ENCODE measurements at places on chromosomes 2 and 18.

- DNase-seq, result no peak
Observed at GRCh38 chr18:46362533-46362932, 258.3 kb downstream of the HAUS1 start.

DNA sequence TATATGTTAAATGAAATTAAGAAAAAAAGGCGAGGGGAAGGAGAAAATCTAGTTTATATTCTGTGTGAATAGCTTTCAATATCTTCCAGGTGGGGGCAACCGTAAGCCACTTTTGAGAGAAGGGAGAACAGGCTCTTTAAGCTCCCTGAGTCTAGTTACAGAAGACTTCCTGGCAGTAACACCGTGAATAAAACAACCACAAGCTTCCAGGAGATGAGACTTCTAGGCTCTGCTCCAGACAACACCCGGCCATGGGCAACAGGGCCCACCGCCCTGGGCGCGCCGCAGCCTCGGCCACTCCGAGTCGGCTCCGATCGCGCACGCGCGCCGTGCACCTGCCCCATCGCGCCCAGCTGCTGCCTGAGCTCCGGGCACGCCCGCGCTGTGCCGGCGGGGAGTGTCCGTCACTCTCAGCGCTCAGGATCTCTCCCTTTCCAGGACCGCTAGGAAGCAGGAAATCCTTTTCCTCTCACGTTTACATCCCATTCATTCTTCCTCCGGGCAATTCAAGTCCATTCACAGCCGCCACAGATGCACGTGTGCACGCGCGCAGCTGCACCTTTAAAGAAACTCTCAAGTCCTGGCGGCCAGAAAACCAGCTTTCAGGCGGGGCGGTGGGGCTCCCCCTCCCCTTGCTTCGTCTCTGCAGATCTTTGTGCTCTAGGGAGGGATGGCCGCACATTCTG, 19.4 kb upstream of the PAX3 start:
- peak; percentile 81 for DNase-seq

DNA sequence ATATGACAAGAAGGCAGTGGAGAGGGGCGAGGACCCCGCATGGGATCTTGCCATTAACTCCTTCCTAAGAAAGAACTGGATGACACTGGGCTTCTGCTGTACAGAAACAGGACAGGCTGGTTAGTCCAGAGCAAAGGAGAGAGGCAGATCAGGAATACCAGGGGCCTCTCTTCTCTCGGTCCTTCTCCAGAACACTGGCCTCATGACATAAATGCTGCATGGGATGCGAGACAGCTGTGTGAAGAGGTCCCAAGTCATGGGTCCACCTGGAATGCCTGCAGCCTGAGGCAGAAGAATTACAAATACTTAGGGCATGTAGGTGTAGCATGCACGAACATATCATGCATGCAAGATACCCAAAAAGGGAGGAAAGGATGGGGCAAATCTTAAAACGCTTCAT, 9.1 kb downstream of the MBOAT2 start:
- no peak for DNase-seq

DNA sequence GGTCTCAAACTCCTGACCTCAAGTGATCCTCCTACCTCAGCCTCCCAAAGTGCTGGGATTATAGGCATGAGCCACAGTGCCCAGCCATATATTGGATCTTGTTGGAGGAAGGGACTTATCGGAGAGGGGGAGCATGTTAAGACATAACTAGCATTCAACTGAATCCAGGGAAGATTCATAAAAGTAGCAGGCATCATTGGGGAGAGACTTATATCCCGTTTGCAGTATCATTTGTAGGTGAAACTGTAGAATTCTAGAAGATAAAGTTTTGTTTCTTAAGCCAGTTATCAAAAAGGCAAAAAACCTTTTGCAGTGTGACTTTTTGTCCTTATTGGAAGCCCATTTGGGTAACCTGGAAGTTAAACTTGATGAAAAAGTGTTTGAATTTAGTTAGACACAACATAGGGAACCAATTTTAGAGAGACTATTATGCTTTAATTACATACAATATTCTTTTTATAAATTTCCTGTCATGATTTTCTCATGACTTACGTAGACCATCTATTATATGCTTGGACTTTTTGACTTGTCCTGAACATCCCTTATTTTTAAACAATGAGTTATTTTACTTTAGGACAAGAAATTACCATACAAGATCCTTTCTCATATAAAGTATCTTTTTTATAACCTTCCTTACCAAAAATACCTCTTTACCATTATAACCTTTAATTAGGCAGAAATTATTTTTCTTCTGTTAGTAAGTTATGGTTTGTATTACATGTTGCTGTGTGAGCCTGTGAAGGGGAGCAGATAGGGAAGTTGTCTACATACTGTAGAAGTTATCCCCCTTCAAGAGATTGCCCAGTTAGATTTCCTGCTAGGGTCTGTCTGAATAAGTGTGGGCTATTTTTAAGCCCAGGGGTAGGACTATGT, 20.3 kb downstream of the RAB3GAP1 start:
- DNase-seq, result no peak

GRCh38 chr18:77708826-77709506, 459.3 kb downstream of the GALR1 start:
- no peak for DNase-seq

- no peak for DNase-seq
Observed at GRCh38 chr18:3652380-3653262, 202.6 kb downstream of the TGIF1 start.

DNA sequence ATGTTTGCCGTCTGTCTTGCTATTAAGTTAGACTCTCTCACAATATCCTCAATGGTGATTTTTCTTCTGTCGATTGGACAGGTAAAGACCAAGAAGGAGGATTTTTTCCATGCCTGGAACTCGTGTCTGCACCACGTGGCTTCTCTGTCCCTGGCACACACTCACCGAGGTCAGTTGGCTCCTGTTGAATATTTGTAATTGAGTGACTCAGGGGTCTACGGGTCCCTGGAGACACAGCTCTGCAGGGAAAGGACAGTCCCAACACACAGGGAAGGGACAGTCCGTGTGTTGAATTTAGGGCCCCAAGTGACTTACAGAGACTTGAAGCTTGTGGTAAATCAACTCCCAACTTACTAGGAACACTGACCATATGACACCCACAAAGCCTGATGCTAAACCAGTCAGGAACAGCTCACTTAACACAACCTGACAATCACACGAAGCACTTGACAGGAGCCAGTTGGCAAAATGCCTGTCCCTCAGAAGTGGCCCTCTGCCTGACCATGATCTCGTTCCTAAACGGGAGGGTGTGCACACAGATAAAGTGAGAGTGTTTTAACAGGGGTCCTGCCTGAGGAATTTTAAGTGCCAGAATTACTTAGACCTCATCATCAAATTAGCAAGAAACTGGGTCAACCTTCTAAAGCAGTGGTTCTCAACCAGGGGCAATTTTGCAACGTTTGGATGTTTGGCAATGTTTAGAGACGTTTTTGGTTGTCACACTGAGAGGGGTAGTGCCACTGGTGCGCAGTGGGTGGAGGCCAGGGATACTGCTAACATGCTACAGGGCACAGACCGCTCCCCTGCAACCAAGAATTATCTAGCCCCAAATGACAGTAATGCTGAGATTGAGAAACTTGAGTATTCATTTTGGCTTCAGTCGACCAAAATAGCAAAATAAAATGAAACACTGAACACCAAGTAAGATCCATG, 88.9 kb upstream of the BCL2L11 start:
- DNase-seq, result no peak

DNA sequence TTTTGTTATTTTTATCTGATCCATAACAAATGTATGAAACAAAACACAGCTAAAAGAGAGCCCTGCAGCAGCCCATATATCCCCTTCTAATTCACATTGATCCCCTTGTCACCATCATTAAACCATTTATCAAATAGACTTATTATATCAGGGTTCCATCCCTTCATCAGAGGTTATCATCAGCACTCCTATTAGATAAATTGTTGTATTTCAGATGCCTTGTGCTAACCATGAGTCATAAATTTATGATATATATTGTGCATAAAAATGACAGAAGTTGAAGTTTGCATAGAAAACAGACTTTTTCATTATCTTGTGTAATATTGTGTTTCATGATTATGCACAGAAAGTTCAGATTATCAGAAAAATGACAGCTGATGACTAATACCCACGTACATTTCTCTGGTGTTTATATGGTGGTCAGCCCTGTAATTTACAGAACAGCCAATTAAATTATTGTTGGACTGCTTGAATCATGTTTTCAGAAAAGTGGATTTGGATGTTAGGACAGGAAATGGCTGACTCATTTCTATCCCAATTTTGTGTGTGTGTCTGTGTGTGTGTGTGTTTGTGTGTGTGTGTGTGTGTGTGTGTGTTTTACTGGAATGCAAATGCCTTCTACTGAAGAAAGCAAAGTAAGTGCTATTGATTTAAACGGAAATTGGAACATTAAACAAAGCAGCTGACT, 80.9 kb downstream of the PPP1R1C start:
- DNase-seq, result no peak

- DNase-seq, result no peak
Observed at GRCh38 chr18:68121826-68122225, 593.1 kb downstream of the TMX3 start.

DNA sequence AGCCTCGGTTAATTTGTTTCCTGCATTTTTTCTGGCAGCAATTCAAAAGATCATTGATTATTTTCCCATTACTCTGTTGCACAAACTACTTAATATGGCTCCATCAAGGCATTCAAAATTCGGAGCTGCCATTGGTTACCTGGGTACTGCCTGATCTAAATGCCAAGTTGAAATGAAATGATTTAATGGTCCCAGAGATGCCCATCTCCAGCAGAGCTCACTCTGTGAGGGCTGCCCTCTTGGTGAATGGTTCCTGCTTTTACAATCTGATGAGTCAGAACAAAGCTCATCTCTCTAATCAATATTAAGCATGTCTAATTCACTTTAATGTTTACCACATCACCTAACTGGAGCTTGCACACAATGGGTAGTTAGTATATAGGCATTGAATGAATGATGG, 126.1 kb downstream of the CTNNA2 start:
- no peak for DNase-seq

GRCh38 chr2:25936889-25937545, 45.3 kb downstream of the KIF3C start:
- DNase-seq, result no peak

DNA sequence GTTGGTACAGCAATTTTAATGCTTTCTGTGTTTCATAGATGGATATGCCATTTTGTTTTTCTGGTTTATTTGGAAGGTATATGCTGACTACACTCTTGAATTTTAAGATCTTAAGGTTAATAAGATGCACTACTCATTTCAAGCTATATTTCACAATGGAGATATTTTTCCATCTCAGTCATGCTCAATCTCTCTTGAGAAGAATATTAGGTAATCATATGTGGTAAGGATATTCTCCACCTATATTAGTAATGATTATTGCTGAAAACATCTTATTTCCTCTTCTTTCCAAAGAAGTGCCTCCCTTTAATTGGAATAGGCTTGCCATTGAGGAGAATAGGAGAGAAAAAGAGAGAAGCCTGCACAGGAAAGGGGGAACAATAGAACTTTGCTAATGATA, 40.1 kb downstream of the EPB41L3 start:
- DNase-seq, result no peak

GRCh38 chr2:42944779-42945415, 152.5 kb upstream of the HAAO start:
- DNase-seq, result no peak

GRCh38 chr2:213455316-213456008, 171.2 kb downstream of the SPAG16 start:
- no peak for DNase-seq

GRCh38 chr2:127508631-127509034, 17.7 kb downstream of the IWS1 start:
- no peak for DNase-seq

- DNase-seq, result no peak
Observed at GRCh38 chr18:13823707-13824395, at the start of gene MC5R. Gene MC5R (plus strand): TSS chr18:13824149. CDS start chr18:13825766, 1,617 bp downstream.

GRCh38 chr2:98472961-98473746, 28.5 kb downstream of the INPP4A start:
- DNase-seq, result no peak

- DNase-seq, result peak; percentile 15
Observed at GRCh38 chr2:222024932-222025880, 273.6 kb downstream of the PAX3 start.

DNA sequence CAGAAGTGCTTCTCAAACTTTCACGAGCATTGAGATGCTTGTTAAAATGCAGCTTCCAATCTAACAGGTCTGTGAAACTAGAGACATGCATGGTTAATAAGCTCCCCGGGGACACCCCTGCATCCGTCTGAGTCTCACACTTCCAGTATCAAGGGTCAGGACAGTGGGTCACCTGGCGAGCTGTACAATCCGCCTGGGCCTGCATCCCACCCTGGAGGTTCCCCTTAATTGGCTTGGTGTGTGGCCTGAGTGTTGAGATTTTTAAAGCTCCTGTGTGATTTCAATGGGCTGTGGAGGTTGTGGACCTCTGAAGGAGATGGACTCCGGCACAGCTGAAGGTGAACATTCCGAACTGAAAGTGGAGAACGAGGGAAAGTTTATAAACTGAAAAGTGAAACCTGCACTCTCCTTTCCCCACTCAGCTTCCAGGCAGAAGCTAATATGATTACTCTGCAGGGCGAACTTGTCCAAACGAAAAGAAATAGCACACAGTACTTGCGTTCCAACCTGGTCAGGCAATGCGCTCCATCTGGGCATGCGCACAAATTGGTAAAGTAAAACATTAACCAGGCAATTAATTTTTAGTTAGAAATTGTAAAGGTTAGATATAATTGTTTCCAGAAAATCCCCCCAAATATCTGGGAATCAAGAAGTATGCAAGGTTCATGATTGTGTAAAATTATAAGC, 191.7 kb upstream of the ALKAL2 start:
- no peak for DNase-seq

DNA sequence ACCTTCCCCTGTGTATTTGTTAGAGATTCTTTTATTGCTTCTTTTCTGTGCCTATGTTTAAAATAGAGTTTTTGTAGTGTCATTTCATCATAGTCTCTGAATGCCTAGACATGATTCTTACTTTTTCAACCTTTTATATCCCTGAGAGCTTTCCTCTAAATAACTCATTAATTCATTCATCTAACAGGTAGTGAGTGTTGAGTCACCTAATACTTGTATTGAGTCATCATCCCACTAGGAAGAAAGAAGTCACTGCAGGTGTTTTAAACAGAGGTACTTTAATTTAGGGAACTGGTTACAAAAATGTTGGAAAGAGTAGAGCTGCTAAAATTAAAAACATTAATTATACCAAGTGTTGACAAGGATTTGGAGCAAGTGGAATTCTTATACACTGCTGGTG, 18.5 kb upstream of the NMS start:
- no peak for DNase-seq

DNA sequence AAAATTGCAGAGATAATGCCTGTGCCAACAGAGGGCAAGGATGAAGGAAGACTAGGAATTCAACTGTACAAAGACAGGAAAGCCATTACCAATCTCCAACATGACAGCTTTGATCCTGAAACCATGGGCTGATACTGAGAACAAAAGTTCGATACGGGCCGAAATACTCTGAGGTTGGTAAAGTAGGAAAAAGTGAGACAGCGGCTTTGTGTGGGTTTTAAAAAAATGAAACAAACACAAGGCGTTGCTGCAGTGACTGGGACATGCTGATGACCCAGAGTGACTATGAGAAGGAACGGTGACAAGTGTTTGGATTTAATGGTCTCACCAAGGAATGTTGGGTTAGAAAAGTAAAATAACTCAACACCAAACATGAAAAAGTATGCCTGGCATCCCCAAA, 24.2 kb upstream of the SDC1 start:
- DNase-seq, result no peak

Data from NCI-H1092 (cell line).